ENCODE measurements at places on chromosomes 2 and 18. TPM values are rescaled to one million over a fixed set of nuclear protein-coding genes. Genes with fewer than 3 reads are reported as not detected.

- DNase-seq = no peak
These were observed 248.2 kb upstream of the CDH20 start for GRCh38 chr18:61085036-61085435.

DNA sequence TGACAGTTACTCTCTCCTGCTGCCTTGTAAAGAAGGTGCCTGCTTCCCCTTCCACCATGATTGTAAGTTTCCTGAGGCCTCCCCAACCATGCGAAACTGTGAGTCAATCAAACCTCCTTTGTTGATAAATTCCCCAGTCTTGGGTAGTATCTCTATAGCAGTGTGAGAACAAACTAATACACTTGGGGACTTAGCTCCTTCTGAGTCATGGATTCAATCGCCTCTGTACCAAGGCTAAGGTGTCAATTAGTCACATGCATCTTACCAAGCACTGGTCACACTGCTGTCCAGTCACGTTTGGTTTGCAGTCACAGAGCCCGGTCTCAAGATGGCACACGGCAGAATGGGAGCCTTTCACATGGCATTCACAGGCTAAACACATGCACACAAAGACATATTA is 100.6 kb downstream of the LAMA1 start:
- DNase-seq = no peak

Gene SERPINB8
- total RNA-seq = 7.4 TPM

GRCh38 chr2:159131914-159132281 is 154.6 kb downstream of the WDSUB1 start:
- DNase-seq = no peak

DNA sequence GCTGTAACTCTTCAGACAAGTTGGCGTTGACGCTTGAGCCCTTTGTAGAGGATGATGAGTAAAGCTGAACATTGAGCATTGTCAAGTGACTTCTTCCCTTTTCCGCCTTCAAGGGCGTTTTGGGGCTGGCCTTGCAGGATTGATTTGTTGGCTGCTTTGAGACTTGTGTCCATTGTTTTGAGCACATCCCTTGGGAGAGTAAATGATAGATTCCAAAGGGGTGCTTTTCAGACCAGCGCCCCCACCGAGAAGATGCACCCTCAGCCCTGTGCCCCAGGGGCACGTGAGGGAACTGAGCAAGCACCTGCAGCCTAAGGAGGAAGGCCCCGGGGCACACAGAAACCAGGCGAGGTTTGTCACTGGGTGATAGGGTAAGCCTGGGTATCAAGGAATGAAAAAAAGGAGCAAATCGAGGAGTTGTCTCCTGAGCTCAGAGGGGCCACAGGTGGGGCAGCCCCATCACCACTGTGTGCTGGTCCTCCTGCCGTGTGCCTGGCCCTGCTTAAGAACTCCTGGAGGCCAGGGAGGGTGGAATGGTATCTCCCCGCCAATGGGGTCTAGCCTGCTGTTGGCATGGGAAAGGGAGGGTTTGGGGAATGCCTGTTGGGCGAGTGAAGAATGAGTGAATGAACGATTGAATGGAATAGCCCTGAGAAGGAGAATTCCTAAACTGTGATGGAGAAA is 64.0 kb downstream of the RAB31 start:
- no peak for DNase-seq

Gene TSGA10
- total RNA-seq = 10.9 TPM

- no peak for DNase-seq
These were observed 129.6 kb downstream of the MREG start for GRCh38 chr2:215883799-215884198.

GRCh38 chr18:10122988-10123950 is 209.5 kb downstream of the VAPA start:
- DNase-seq = no peak

DNA sequence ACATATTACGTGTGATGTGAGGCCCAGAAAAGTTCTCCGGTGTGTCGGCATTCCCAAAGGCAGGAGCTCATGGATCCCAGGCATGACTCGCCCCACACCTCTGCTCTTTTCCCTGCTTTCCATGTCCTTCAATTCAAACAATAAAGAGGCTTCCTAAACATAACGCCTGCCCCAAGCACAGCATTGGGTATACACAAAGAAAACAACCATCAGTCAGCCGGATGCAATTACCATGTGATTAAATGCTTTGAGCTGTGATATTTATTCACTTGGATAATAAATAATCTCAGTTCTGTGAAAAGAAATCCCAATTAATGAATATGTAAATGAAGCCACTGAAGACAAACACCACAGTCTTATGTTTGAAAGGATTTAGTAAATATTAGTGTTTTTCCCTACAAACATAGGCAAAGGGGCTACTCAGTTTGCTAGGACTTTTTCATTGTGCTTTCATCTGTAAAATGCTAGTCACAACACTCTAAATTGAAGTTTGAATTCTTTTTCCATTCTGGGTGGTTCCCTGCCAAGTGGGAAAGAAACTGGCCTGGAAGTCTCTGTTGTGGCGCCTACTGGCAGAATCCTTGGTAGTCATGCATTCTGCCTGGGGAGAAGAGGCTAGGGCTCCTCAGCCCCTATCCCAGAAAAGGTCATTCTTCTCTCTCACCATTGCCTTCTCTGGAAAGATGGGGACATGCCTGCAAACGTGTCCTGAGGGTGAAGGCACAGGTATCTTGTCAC is 144.7 kb downstream of the COL6A3 start:
- DNase-seq = no peak

GRCh38 chr2:73564986-73565385 is 77.2 kb downstream of the NAT8 start:
- no peak for DNase-seq

DNA sequence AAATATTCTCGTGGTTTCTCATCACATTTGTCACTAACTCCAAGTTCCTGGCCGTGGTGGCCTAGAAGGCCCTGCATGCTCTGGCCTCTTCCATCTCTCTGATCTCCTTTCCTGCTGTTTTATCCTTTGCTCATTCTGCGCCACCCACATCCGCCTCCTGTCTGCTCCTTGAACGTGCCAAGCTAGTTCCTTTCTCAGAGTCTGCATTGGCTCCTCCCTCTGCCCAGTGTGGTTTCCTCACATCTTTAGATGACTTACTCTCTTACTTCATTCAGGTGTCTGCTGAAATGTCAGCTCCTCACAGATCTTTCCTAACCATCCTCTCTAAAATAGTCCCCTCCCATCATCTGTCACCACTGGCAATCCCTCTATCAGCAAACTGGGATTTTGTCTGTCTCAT is 158.6 kb upstream of the RBMS1 start:
- no peak for DNase-seq

DNA sequence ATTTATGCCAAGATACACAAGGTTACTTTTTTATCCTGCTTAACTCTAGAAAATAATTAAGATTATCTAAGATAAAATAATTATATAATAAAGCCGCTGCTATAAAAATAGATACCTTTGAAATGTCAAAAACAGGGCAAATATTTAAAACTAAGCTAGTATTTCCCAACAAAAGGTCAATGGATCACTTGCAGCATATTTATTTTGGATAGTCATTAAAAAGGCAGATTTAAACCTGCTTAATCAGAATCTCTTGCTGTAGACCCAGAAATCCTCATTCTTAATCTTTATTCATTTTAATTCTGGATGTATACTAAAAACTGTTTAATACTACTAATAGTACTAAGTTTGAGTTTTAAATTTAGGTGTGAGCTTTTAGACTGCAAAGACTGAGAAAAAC is 139.0 kb upstream of the CWC22 start:
- no peak for DNase-seq

GRCh38 chr2:96345438-96345837 is 9.9 kb downstream of the NCAPH start:
- DNase-seq = no peak

- no peak for DNase-seq
These were observed 273.5 kb downstream of the CALCRL start for GRCh38 chr2:187174582-187174981.

- DNase-seq = no peak
These were observed 223.8 kb downstream of the FBXO15 start for GRCh38 chr18:73923866-73924265.

Gene DOK6
- total RNA-seq = 5.4 TPM

- DNase-seq = no peak
These were observed 100.2 kb downstream of the ATAD2B start for GRCh38 chr2:23826771-23827170.

Gene PID1
- 0.79 TPM for total RNA-seq

DNA sequence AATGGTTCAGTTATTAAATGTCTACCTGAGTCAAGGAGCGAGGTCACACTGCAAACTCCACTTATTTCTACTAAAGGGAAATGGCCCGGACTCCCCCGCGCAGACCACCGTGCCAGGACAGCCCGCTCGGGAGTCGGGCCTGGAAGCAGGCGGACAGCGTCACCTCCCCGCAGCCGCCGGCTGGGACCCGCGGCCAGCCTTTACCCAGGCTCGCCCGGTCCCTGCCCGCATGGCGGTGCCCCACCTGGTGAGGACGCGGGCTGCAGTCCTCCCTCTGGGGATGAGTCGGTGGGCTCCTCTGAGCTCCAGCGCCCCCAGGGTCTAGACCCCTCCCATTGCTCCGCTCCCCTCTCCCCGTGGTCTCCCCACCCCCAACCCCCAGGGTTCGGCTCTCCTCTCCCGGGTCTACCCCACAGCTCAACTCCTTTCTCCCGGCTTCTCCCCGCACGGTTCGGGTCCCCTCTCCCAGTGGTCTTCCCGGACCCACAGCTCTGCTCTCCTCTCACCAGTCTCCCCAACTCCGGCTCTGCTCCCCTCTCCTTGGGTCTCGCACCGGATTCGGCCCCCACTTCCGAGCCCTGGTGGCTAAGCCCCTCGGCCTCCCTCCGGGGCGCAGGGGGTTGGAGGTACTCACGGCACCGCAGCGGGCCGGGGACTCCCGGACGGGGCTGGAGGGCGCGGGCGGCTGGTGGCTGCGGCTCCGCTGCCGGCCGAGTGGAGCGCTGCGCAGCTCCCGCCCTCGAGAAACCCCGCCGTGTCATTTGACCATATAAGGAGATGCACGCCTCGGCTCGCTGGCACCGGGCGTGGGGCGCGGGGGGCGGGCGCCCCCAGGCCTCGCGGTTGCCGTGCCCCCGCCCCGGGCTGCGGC is at the start of gene FHL2:
Gene FHL2 (minus strand): TSS at position 716 of the 871 bp plus-strand sequence. CDS start 12,535 bp downstream, outside the sequence.
- peak; percentile 87 for DNase-seq

DNA sequence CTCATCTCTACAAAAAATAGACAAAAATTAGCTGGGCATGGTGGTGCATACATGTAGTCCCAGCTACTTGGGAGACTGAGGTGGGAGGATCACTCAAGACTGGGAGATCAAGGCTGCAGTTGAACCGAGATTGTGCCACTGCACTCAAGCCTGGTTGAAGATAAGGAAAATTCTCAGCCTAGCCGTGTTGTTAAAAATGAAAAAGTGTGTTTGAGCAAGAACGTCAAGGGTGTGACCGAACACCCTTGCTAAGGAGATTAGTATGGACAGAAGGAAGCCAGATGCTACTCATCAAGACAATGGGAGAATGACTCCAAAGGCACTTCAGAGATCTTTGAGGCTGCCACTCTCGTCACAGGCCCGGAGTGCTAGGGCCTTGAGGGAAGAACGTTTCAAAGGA is 70.0 kb upstream of the NDUFV2 start:
- DNase-seq = no peak

GRCh38 chr2:1769703-1770422 is 25.5 kb upstream of the PXDN start:
- DNase-seq = peak; percentile 77

- no peak for DNase-seq
These were observed 110.6 kb upstream of the TEX51 start for GRCh38 chr2:126788113-126788512.

Gene HOXD9
- total RNA-seq = 1.5 TPM

Gene RIT2
- not detected for total RNA-seq

- DNase-seq = no peak
These were observed 2.8 kb upstream of the RMP24 start for GRCh38 chr18:35969676-35970075.

- DNase-seq = no peak
These were observed 437.4 kb downstream of the EPHA4 start for GRCh38 chr2:221134718-221135117.

DNA sequence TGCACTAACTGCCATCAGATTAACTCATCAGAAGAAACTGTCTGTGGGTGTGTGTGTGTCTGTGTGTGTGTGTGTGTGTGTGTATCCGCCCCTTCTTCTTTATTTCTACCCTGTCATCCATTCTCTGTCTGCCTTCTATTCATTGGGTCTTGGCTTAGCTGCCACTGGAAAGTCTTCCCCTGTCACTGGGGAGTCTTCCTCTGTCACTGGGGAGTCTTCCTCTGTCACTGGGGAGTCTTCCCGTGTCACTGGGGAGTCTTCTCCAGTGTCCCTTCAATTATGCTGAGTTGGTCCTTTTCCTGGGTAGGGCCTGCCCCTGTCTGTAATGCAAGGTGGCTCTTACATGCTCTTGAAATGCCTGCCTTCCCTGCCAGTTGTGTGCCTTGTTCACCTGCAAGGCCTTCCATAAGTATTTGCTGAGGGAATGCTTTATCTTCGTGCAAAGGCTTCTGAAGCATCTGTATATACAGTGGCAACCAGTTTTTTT is 18.9 kb upstream of the POLR1B start:
- DNase-seq = no peak

DNA sequence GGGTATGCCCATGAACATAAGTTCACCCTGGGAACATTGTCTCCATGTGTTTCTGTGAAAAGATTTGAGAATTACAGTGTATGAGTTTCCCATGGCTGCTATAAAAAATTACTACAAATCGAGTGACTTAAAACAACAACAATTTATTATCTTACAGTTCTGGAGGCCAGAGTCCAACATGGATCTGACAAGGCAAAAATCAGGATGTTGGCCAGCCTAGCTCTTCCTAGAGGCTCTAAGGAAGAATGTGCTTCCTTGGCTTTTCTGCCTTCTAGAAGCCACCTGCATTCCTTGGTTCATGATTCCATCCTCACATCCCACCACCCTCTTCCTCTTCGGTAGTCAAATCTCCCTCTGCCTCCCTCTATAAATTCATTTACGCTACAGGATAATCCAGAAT is 38.6 kb downstream of the FAM124B start:
- DNase-seq = no peak

- DNase-seq = no peak
These were observed 5.8 kb upstream of the TLK1 start for GRCh38 chr2:171166328-171166983.

DNA sequence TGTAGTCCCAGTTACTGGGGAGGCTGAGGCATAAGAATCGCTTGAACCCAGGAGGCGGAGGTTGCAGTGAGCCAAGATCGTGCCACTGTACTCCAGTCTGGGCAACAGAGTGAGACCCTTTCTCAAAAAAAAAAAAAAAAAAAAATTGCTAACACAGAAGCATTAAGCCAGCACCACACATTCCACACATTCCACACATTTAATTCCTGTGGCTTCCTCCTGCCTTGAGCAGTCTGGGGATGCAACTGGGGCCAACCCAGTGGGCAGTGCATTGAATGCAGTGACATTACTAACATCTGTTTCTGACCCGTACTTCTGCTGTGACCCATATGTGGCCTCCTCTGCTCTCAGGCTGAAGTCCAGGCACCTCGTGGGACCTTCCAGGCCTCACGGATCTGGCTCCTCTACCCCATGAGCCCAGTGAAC is 107.0 kb downstream of the BCL2L11 start:
- no peak for DNase-seq

Gene TEX44
- total RNA-seq = not detected

Gene C1D
- total RNA-seq = 19.6 TPM

Gene EFHD1
- 2.5 TPM for total RNA-seq

Data from type B pancreatic cell (in vitro differentiated cells).